CD4-positive, alpha-beta T cell (primary cell): ENCODE measurements at places on chromosomes 5 and 9.
A peak's percentile ranks its signal among the peaks of the same experiment; 100 is the strongest.

- no peak overlapping the region for H3K4me3 ChIP-seq
- no peaks in the 10 kb centered on the region for H3K4me1 ChIP-seq
- H3K27me3 ChIP-seq: no peaks in the 10 kb centered on the region
- no peak overlapping the region for H3K27ac ChIP-seq
- DNase-seq: no peak
Observed at GRCh38 chr9:91495450-91495849, 71.8 kb upstream of the NFIL3 start.

DNA sequence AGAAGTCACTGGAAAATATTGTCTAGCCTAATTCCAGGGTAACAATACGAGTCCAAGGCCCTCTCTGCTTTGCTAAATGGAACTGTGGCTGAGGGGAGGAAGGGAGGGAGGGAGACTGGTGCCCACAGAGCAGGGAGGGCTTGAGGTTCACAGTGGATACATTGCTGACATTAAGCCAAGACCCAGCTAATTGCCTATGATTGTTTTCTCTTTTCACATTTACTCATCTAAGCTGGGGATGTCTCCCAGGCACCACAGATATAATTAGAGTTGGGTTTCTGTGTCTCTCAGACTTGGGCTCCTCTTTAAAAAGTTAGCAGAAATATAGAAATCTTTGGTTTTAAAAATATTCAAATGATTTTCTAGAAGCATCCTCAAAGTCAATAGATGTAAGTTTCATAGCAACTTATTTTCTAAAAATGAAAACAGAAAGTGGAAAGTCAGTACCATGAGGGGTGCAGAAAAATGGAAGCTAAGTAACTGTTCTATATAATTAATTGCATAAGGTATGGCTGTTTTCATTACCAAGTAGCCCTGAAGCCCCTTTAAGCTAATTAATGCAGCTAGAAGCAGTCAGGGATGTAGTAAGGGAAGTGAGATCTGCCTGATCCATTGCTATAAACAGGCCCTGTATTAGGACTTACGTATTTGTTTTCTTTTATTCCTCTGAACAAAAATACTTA, 259.8 kb downstream of the NDUFS4 start:
- H3K27ac ChIP-seq: no peak overlapping the region
- H3K36me3 ChIP-seq: no peaks in the 10 kb centered on the region
- no peak overlapping the region for H3K4me3 ChIP-seq
- no peak for DNase-seq

GRCh38 chr5:73673161-73673591, 47.2 kb downstream of the ARHGEF28 start:
- H3K36me3 ChIP-seq: no peaks in the 10 kb centered on the region
- no peak overlapping the region for H3K4me3 ChIP-seq
- no peaks in the 10 kb centered on the region for H3K4me1 ChIP-seq
- H3K27ac ChIP-seq: no peak overlapping the region
- DNase-seq: no peak
- no peaks in the 10 kb centered on the region for H3K27me3 ChIP-seq

GRCh38 chr9:5438301-5439162, 807 bp upstream of the PLGRKT start:
- peak; percentile 27 for DNase-seq
- H3K27ac ChIP-seq: peak overlapping the region; percentile 93
- no peaks in the 10 kb centered on the region for H3K27me3 ChIP-seq
- H3K4me1 ChIP-seq: peaks cover 29% of the 10 kb centered on the region

- peak; percentile 19 for DNase-seq
- H3K27ac ChIP-seq: no peak overlapping the region
- H3K4me1 ChIP-seq: no peaks in the 10 kb centered on the region
- no peak overlapping the region for H3K4me3 ChIP-seq
- H3K36me3 ChIP-seq: no peaks in the 10 kb centered on the region
- no peaks in the 10 kb centered on the region for H3K27me3 ChIP-seq
Observed at GRCh38 chr9:36328798-36329411, 70.7 kb upstream of the GNE start.

GRCh38 chr9:38422555-38423260, 1.5 kb downstream of the IGFBPL1 start:
- H3K27ac ChIP-seq: no peak overlapping the region
- no peak overlapping the region for H3K4me3 ChIP-seq
- no peaks in the 10 kb centered on the region for H3K36me3 ChIP-seq
- no peak for DNase-seq
